ENCODE measurements at places on chromosomes 7 and 10.

DNA sequence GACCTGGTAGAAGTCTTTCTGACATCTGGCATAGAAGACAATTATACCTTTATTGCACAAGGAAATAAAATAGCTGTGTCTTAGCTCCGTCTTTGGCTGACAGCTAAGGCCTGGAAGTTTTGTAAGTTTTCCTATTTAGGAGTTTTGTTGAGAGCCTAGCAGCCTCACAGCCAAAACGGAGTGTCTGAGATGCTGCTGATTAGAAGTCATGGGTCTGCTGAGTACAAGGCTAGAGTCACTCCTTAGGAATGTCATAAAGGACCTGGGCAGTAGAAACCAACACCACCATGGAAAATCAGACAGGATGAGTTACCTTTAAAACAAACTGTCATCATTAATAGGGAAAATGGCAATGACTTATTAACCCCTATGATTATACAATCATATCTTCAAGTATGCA lies 442.5 kb downstream of the KCNMA1 start:
- peak; percentile 97 for DNase-seq

DNA sequence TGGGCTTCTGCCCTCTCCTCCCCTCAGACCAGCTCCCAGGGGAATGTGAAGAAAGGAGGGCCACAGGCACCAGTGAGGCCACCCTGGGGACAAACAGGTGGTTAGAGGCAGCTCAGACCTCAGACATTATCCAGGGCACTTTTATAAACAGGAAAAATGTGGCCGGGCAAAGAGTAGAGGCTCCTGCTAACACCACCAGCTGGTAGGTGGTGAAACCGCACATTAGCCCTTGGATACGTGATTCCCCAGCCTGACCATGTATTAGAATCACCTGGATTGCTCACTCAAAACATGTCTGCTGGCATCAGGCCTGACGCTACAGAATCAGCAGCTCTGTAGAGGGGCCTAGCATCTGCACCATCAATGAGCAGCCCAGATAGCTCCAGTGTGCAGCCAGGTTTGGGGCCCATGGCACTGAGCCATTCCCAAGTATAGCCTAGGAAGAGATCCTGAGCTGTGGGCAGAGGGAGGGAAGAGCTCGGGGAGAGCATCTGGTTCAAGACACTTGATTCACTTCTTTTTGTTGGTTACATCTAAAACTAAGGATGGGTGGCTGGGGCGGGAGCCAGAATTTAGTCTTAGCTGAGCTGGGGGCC lies 37.1 kb downstream of the GPR26 start:
- DNase-seq = no peak

DNA sequence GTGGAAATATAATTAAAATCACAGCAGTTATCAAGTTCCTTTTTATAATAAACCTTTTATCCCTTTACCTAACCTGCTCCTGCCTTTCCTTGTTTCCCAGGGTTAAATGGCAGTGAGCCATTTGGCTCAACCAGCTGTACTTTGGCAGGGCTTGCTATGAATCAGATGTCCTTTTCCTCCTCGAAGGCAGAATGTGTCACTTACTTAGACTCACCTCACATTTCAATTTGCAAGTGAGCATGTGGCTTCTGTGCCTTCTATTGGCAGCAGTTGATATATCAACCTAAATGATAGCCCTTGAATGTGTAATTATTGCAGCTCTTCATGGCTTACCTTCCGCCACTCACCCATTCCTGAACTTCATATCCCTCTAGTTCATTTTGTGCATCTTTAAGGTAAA lies 301.7 kb downstream of the CSTF2T start:
- peak; percentile 81 for DNase-seq

DNA sequence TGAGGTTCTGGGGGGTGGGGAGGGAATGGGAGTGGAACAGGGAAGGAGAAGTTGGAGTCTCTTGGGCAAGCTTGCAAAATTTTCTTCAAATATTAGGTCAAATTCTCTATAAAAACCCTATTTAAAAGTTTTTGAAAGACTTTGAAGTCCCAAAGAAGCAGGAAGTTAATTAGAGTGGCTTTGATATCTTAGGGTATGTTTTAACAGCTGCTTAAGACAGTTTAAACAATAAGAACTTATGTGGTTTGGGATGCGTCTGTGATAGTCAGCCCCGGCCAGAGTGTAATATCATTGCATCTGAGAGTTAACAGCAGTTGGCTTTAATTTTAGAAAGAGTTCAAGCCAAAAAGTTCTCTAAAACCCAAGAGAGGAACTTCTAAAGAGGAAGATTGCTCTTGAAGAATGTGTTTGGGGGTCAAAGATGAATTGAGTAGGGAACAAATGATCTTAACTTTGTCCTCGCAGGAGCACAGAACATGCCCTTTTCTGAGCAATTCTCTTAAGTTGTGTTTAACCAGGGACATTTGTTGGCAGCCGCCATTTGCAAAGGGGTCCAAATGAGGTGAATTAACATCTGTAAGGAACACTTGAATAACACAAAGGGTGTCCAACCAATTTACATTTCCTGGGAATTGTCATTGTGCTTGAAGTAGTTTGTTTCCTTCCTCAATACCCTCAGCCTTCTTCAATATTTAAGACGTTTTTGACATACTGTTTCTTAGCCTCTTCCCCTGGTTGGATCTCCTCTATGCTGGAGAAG lies 182.4 kb downstream of the PTEN start:
- DNase-seq = no peak

DNA sequence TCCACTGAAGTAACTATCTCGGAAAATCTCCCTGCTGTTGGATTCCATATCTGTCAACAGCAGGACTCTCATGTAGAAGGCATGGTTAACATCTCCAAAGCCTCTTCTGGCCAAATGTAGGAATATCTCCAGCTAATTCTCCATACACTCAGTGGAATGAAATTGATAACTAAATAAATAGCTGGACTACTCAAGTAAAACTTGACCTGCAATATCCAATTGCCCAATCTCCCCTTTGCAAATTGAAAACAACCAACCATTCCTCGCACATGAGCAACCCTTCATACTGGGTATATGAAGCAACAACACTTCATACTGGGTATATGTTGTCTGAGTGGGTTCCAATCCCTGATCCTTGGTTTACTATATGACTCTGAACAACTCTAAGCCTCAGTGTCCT lies 105.4 kb upstream of the KMT2E start:
- no peak for DNase-seq
